ENCODE measurements at places on chromosomes 7 and 10. TPM values are rescaled to one million over a fixed set of nuclear protein-coding genes. Genes with fewer than 3 reads are reported as not detected.

The SPDYE6 gene
- not detected for total RNA-seq

The EN2 gene
- total RNA-seq, result not detected

The FBXO24 gene
- 2.1 TPM for total RNA-seq

The ADCYAP1R1 gene
- total RNA-seq, result 0.12 TPM

The TMEM168 gene
- total RNA-seq, result 25.6 TPM

The RAB19 gene
- 13.7 TPM for total RNA-seq

The EXOC4 gene
- total RNA-seq, result 74.1 TPM

The UTF1 gene
- 0.21 TPM for total RNA-seq

The LRRC61 gene
- total RNA-seq, result 37.1 TPM

The DDIT4 gene
- total RNA-seq, result 1,202 TPM

The EVX1 gene
- 0.07 TPM for total RNA-seq

The MSS51 gene
- 3.5 TPM for total RNA-seq

The HOXA13 gene
- total RNA-seq, result not detected

The OR9A2 gene
- 0.32 TPM for total RNA-seq

The PNLIPRP1 gene
- total RNA-seq, result not detected

The XRCC2 gene
- 13.2 TPM for total RNA-seq

The ZNF365 gene
- total RNA-seq, result 0.30 TPM

The PLEKHS1 gene
- total RNA-seq, result not detected

The MRM2 gene
- total RNA-seq, result 39.9 TPM

The VWA2 gene
- not detected for total RNA-seq

The CSGALNACT2 gene
- total RNA-seq, result 55.2 TPM

The CDH23 gene
- 2.8 TPM for total RNA-seq

The PAPOLB gene
- not detected for total RNA-seq

The RELN gene
- not detected for total RNA-seq

The CALN1 gene
- total RNA-seq, result not detected

The SBDS gene
- 88.3 TPM for total RNA-seq

The KIAA1549 gene
- 1.7 TPM for total RNA-seq

The PIP gene
- not detected for total RNA-seq

The ACTR3C gene
- 6.3 TPM for total RNA-seq

The CTAGE4 gene
- total RNA-seq, result 4.2 TPM

The DKK1 gene
- total RNA-seq, result not detected

The COL17A1 gene
- total RNA-seq, result not detected

The EBLN1 gene
- not detected for total RNA-seq

The PRPS1L1 gene
- not detected for total RNA-seq

The NAT16 gene
- total RNA-seq, result not detected

The OGDHL gene
- total RNA-seq, result 0.99 TPM

The GIMAP5 gene
- total RNA-seq, result 50.5 TPM

The EPO gene
- not detected for total RNA-seq

The TMEM213 gene
- 0.39 TPM for total RNA-seq

The AKR1E2 gene
- 10.0 TPM for total RNA-seq

The BUB3 gene
- 255 TPM for total RNA-seq

The RTKN2 gene
- total RNA-seq, result 18.7 TPM

The HMX2 gene
- 0.58 TPM for total RNA-seq

The MAD1L1 gene
- total RNA-seq, result 63.8 TPM

The LRRC18 gene
- total RNA-seq, result not detected

The MALRD1 gene
- not detected for total RNA-seq

The RPEL1 gene
- 0.12 TPM for total RNA-seq

The PLA2G12B gene
- total RNA-seq, result not detected

The CPA2 gene
- total RNA-seq, result not detected

The RNF133 gene
- total RNA-seq, result not detected

The ASZ1 gene
- total RNA-seq, result not detected

The GIMAP7 gene
- 45.1 TPM for total RNA-seq

The EFCAB10 gene
- total RNA-seq, result not detected

The SOSTDC1 gene
- not detected for total RNA-seq

The MBL2 gene
- not detected for total RNA-seq

The FOXP2 gene
- total RNA-seq, result not detected

The AGAP5 gene
- 11.5 TPM for total RNA-seq

The ZFAND2A gene
- 71.3 TPM for total RNA-seq

Measured in activated T-cell treated with anti-CD3 and anti-CD28 coated beads, Interleukin-2, amount 50 U/mL, for 72 hours (primary cell).